NCI-H82 (cell line): ENCODE measurements at places on chromosomes 12 and 14.

- DNase-seq: peak; percentile 88
Measured at GRCh38 chr14:32252030-32252670, 49.1 kb upstream of the RNU6-8 start.

- no peak for DNase-seq
Measured at GRCh38 chr12:20211541-20211940, 156.8 kb upstream of the PDE3A start.

- DNase-seq: peak; percentile 89
Measured at GRCh38 chr12:55188974-55189556, 31.8 kb upstream of the OR10A7 start.

DNA sequence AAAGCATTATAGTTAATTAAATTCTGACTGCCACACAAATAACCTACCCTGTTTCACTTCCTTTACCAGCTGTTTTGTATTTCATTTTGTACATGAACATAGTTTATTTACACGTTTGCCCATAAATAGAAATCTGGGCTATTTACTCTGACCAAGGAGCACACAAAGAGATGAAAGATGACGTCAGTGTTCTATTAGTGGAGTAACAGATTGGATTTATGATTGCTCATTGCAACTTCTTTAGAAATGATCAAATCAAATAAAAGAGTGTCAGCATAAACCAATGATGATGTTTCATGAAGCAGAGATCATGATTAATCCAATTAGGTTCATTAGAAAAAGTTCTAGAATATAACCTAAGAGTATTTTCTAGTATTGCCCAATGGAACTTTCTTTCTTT, 12.0 kb upstream of the RTL1 start:
- no peak for DNase-seq

DNA sequence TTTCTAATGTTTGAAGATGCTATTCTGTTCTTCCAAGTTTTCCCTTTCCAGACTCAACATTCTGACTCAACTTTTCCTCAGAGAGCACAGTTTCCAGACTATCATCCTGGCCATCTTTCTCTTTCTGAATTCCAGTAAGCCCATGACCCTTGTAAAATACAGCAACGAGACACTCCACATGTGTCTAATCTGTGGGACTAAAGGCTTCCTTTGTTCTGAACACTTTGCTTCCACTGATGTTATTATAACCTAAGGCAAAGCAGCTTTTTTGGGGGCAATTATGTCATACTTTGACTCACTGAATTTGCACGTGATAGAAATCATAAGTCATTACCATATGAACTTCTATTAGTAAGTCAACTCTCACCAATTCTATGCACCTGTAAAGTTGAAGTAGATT, 6.3 kb upstream of the ART4 start:
- no peak for DNase-seq

DNA sequence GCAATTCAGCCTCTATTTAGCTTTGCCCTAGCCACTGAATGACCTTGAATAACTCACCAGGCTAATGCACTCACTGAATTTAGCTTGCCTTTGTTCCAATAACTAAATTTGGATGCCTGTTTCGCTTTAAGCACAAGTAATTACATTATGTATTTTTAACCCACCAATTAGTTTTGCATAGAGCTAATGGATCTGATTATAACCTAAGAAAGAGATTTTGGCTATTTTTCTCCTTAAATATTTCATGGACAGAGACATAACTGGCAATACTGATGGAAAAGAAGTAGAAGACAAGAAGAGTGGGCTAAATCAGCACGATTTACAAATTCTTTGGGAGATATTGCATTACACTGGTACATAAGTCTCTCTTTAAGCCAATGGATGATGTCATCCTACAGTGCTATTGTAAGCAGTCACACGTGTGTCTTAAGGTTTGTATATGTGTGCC, 85.7 kb downstream of the AKAP6 start:
- peak; percentile 13 for DNase-seq

- no peak for DNase-seq
Measured at GRCh38 chr14:70052990-70053389, 135.8 kb downstream of the SLC8A3 start.

GRCh38 chr14:72565917-72566316, 328.0 kb downstream of the DPF3 start:
- DNase-seq: no peak

- DNase-seq: no peak
Measured at GRCh38 chr14:96094211-96094610, 55.0 kb downstream of the C14orf132 start.

DNA sequence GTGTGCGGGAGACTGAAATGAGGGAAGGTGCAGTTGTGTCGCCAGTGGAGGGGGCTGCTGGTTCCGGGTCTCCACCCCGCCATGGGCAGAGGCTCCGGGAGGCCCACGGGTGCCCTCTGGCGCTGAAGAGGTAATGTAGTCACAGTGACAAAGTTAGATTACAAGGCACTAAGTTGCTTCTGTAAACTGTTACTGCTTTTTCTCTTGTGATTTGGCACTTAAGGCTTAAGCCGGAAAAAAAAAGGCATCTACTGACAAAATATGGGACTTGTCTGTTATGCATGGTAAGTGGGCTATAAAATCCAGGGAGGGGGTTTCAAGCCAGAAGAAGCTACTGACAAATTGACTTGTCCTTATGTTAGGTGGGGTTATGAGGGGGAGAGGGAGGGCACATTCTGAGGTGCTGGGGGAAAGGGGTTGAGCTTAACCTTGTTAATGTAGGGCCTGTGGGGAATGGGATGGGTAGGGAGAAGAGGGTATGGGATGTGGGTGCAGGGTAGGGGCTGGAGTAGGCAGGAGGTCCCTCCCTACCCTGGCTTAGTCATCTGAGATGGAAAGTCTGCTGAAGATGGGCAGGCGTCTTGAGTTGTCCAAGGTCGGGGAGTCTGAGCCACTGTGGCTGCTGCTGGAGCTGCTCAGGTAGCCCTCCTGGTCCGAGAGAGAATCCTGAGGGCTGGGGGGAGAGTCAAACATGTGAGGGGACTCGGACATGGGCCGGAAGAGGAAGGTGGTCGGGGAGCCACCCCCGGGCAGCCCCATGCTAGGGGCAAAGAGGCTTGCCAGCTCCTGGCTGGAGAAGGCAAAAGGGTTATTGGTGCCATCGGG, 3.7 kb downstream of the ZFP36L1 start:
- peak; percentile 88 for DNase-seq

DNA sequence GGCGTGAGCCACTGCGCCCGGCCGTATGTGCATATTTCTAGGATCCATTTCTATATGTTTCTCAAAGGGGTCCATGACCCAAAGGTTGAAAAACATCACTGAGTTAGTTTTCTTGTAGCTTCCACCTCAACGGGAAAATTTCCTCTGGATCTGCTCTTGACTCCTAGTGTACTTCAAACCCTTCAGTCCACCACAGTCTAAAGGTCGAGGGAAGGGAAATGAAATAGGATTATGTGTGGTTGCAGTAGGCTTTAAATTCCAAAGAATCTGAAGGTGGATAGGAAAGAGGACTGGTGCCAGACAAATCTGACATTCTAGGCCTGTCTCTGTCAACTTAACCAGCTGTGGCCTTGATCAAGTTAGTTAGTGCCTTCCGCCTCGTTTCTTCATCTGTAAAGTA, 1.7 kb upstream of the SUOX start:
- no peak for DNase-seq

- DNase-seq: no peak
Measured at GRCh38 chr14:69142101-69142500, 10.8 kb downstream of the DCAF5 start.

- DNase-seq: peak; percentile 30
Measured at GRCh38 chr12:13229504-13229903, 33.0 kb downstream of the EMP1 start.

- peak; percentile 23 for DNase-seq
Measured at GRCh38 chr14:35879654-35880249, 53.6 kb downstream of the BRMS1L start.

GRCh38 chr14:94561656-94562010, 391 bp downstream of the SERPINA4 start:
- DNase-seq: no peak

DNA sequence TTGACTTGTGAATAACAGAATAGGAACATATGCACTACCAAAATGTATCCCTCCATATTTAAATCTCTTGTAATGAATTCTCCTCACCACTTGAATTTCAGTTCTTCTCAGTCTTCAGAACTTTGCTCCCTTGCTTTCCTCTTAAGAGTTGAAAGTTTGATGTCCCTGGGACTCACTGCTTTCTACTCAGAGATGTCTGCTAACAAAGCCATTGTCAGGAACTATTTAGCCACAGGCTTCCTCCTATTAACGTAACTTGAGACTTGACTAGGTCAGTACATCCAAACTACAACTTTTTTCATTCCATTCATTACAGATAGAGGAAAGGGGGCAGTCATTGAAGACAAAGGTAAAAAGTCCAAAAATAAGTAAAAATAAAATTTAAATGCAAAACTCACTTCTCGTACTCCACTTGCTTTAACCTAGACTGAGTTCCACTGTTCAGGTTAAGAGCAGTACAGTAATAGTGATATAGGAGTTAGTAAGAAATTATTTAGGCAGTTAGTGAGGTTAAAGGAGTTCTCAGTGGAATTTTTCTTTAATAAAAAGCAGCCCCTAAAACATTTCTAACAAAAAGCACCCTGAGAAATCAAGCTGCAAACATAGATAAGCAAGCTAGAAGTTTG, 364.2 kb downstream of the SOX5 start:
- no peak for DNase-seq

GRCh38 chr14:53515276-53515675, 362.2 kb upstream of the DDHD1 start:
- no peak for DNase-seq

DNA sequence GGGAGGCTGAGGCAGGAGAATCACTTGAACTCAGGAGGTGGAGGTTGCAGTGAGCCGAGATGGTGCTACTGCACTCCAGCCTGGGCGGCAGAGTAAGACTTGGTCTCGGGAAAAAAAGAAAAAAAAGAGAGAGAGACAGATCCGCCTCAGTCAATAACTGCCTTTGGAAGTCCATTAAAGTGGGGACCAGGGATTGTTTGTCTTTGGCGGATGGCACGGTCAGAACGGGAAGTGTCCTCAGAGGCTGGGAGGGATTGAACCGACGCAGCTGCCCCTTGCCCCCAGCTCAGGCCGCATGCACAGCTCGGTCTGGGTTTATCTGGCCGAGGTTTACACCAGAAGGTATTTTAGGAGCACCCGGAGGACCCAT, 54.4 kb downstream of the TESC start:
- DNase-seq: peak; percentile 37
